NCI-H524 treated with DMSO at 0.1 percent for 48 hours (cell line): ENCODE measurements at places on chromosomes 11 and 22.

- no peak for DNase-seq
Observed at GRCh38 chr11:118608360-118609227, 1.2 kb downstream of the PHLDB1 start.

GRCh38 chr11:111449696-111450479 is 62.3 kb downstream of the BTG4 start:
- DNase-seq = no peak

DNA sequence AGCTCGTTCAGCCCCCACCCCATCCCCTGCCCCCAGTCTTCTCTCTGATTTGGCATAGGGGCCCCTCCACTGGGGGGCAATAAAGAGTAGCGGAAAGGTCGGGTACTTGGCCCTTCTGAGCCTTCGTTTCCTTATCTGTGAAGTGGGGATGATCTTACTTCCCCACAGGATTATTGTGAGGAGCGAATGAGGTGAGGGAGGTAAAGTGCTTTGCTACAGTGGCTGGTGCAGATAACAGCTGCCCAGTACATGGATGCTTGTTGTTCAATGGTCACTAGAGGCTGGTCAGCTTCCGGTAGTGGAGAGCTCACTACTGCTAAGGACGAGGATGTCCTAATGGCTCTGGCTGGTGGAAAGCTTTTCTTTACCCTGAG is 101.2 kb downstream of the CEP164 start:
- no peak for DNase-seq

DNA sequence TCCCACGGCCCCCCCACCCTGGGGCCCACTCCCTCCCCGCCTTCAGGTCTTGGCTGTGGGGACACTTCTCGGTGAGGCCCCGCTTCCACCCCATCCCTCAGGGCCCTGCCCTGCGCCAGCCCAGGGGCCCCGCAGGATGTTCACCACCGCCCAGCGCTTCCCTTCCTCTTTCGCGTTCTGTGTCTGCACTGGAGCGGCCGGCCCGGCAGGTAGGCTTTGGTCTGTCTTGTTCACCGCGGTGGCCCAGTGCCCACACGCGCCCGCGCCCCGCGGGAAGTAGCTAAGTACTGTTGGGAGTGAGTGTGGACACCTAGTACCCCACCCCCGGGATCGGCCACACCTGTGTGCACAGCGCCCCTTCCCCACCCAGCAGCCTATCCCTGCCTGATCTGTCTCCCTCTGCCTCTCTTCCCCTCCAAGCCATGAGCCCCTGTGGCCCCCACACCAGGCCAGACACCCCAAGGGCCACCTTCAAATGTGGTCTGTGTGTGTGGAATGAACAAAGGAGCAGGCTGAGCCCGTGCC is 85.4 kb downstream of the WNT7B start:
- DNase-seq = no peak

- DNase-seq = no peak
Observed at GRCh38 chr11:131609921-131610320, 239.5 kb downstream of the NTM start.
